Astrocyte (in vitro differentiated cells and primary cell): ENCODE measurements at places on chromosomes 3 and 15. TPM values are rescaled to one million over a fixed set of nuclear protein-coding genes. Genes with fewer than 3 reads are reported as not detected.

DNA sequence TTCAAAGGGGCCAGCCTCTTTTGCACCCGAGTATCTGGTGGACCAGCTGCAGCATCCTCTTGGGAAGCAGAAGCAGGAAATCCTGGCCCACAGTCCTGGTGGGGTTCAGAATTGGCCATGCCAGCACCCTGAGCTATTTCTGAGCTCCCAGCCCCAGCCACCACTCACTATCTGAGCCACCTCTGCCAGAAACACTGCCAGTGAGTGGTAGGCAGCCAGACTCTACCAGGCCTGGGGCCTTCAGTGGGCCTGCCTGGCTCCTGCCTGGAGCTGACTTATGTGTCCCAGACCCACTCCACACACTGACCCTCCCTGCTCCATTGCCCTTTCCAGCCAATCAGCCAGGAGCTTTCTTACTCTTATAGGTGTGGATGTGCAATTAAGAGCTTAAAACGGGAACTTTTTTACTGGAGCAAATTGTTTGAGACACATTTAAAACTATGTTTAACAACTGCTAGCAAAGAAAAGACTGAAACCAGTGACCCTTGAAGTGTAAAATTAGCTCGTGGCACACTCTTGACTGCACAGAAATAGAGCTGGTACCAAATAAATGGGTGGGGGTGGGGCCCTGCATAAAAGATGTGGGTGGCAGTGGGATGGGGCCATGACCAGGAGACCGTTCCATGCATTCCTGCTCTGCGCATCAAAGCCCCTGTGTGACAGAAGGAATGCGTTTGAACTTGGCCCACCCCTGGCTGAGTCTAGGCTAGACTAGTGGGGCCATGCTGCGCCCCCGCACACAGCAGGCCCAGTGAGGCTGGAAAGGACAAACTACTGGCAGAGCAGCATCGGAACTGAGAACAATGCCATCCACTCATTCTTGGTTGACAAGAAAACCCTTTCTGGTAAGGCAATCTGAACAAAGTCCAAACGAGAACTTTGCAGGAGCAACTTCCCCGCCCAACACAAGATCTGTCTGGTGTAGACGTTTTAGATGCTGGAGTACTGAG is 48.0 kb downstream of the CTNNB1 start:
- DNase-seq: peak; percentile 33
- no peak overlapping the region for H3K27ac ChIP-seq
- H3K27me3 ChIP-seq: no peaks in the 10 kb centered on the region
- no peak overlapping the region for H3K4me3 ChIP-seq
- peaks cover 7% of the 10 kb centered on the region for H3K36me3 ChIP-seq

DNA sequence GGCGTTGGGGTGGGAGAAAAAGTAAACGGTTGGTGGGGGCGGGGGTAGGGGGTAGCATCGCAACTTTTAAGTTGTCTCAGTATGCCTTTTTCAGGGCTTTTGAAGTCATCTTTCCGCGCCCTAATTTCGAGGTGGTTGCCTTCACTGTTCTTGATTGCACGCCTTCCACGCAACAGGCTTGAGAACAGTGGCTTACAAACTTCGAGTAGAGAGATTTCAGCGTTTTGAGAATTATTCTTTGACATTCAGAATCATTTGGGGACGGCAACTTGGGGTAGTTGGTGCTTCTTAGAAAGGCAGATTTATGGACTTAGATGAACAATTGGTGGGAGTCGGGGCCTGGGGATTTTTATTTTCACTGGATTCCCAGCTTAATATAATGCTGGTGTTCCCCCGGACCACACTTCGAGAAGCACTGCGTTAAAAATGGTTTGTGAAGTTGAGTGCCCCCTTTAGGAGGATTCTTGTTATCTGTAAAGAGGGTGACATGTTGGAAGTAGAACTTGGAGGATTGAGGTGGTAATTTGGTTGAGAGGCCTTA is 880 bp downstream of the PPP4R2 start:
- peak; percentile 34 for DNase-seq
- peaks cover 6% of the 10 kb centered on the region for H3K36me3 ChIP-seq
- H3K27ac ChIP-seq: peak overlapping the region; percentile 87
- H3K27me3 ChIP-seq: no peaks in the 10 kb centered on the region

- H3K36me3 ChIP-seq: no peaks in the 10 kb centered on the region
- H3K4me3 ChIP-seq: no peak overlapping the region
- H3K27me3 ChIP-seq: no peaks in the 10 kb centered on the region
- no peak for DNase-seq
- H3K4me1 ChIP-seq: no peaks in the 10 kb centered on the region
- H3K27ac ChIP-seq: no peak overlapping the region
Measured at GRCh38 chr3:177491296-177492032, 294.2 kb upstream of the TBL1XR1 start.

GRCh38 chr15:77033729-77034671 is 36.9 kb downstream of the TSPAN3 start:
- no peak overlapping the region for H3K27ac ChIP-seq
- no peaks in the 10 kb centered on the region for H3K36me3 ChIP-seq

GRCh38 chr3:148008591-148008990 is 599.4 kb downstream of the ZIC1 start:
- H3K27me3 ChIP-seq: no peaks in the 10 kb centered on the region
- H3K27ac ChIP-seq: no peak overlapping the region
- no peaks in the 10 kb centered on the region for H3K36me3 ChIP-seq
- H3K4me3 ChIP-seq: no peak overlapping the region

DNA sequence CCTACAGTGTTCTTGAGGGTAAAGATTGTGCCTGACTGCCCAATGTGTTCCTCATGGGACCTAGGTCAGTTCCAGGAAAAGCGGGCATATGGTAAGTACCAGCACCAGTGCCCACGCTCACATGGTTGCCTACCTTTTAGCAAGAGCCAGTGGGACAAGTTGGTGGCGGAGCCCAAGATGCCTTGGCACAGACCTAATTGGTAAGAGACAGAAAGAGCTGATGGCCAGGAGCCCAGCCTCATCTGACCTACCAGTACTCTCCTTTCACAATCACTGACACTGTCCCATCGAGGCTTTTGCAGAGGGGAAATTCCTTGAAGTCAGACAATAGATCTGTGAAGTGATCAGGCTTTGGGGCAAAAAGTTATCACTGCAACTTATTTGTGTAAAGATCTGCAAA is 98.4 kb upstream of the BCL6 start:
- no peak overlapping the region for H3K27ac ChIP-seq
- H3K4me1 ChIP-seq: peaks cover 3% of the 10 kb centered on the region
- no peaks in the 10 kb centered on the region for H3K36me3 ChIP-seq
- no peak for DNase-seq
- H3K4me3 ChIP-seq: no peak overlapping the region
- H3K27me3 ChIP-seq: peaks cover 2% of the 10 kb centered on the region

- no peak overlapping the region for H3K4me3 ChIP-seq
- DNase-seq: no peak
- no peaks in the 10 kb centered on the region for H3K36me3 ChIP-seq
- peaks cover 5% of the 10 kb centered on the region for H3K27me3 ChIP-seq
Measured at GRCh38 chr15:70602834-70603560, 160.4 kb downstream of the UACA start.

DNA sequence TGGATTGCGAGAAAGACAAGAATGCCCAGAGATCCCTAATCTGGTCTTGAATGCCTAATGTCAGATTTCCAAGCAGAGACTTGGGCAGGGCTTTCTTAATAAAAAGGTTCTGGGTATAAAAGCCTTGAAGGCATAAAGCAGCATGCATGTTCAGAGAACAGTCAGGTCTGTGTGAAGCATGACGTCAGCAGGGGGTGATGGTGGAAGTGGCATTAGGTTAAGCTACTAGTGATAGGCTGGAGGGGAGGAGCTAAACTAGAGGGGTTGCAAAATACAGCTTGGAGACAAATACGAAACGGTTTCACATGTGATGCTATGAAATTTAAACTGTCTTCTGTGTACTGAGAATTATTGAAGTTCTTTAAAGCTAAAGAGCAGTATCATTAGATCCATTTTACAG is 125.6 kb downstream of the VPS8 start:
- no peak overlapping the region for H3K27ac ChIP-seq
- no peaks in the 10 kb centered on the region for H3K4me1 ChIP-seq
- H3K27me3 ChIP-seq: no peaks in the 10 kb centered on the region
- no peak for DNase-seq
- no peaks in the 10 kb centered on the region for H3K36me3 ChIP-seq

GRCh38 chr3:15438983-15439382 is 11.6 kb downstream of the EAF1 start:
- H3K4me3 ChIP-seq: no peak overlapping the region
- H3K36me3 ChIP-seq: peaks cover 46% of the 10 kb centered on the region

GRCh38 chr3:129005526-129006303 is 4.6 kb downstream of the EFCC1 start:
- no peak overlapping the region for H3K4me3 ChIP-seq
- no peaks in the 10 kb centered on the region for H3K36me3 ChIP-seq
- DNase-seq: no peak

- no peak for DNase-seq
- no peak overlapping the region for H3K27ac ChIP-seq
- H3K36me3 ChIP-seq: no peaks in the 10 kb centered on the region
- H3K4me3 ChIP-seq: no peak overlapping the region
Measured at GRCh38 chr3:157865352-157866000, 240.7 kb downstream of the SHOX2 start.

GRCh38 chr3:48428572-48429316 is 1.1 kb downstream of the PLXNB1 start:
- peaks cover 7% of the 10 kb centered on the region for H3K36me3 ChIP-seq
- H3K4me1 ChIP-seq: peaks cover 53% of the 10 kb centered on the region
- H3K4me3 ChIP-seq: peak overlapping the region; percentile 68
- peak overlapping the region; percentile 53 for H3K27ac ChIP-seq
- no peaks in the 10 kb centered on the region for H3K27me3 ChIP-seq

DNA sequence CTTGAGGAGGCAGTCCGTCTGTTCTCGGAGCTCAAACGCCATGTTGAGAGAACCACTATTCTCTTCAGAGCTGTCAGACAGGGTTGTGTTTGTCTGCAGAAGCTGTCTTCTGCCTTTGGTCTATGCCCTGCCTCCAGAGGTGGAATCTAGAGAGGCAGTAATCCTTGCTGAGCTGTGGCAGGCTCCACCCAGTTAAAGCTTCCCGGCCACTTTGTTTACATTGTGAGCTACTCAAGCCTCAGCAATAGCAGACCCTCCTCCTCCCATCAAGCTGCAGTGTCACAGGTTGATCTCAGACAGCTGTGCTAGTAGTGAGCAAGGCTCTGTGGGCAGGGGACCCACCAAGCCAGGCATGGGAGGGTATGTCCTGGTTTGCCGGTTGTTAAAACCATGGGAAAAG is 8.9 kb downstream of the OR5AC2 start:
- no peaks in the 10 kb centered on the region for H3K36me3 ChIP-seq
- no peak for DNase-seq
- no peak overlapping the region for H3K4me3 ChIP-seq
- no peaks in the 10 kb centered on the region for H3K27me3 ChIP-seq
- H3K4me1 ChIP-seq: no peaks in the 10 kb centered on the region

GRCh38 chr15:62138124-62138523 is 27.0 kb downstream of the C2CD4B start:
- peak overlapping the region; percentile 54 for H3K27ac ChIP-seq
- H3K4me1 ChIP-seq: peaks cover 14% of the 10 kb centered on the region
- H3K36me3 ChIP-seq: no peaks in the 10 kb centered on the region
- no peaks in the 10 kb centered on the region for H3K27me3 ChIP-seq

- H3K27ac ChIP-seq: no peak overlapping the region
- no peaks in the 10 kb centered on the region for H3K27me3 ChIP-seq
- DNase-seq: no peak
Measured at GRCh38 chr3:14663396-14664135, 11.4 kb upstream of the C3orf20 start.

- no peak overlapping the region for H3K27ac ChIP-seq
- no peak overlapping the region for H3K4me3 ChIP-seq
- no peaks in the 10 kb centered on the region for H3K27me3 ChIP-seq
- H3K4me1 ChIP-seq: no peaks in the 10 kb centered on the region
Measured at GRCh38 chr15:51580385-51580784, 42.2 kb downstream of the DMXL2 start.

GRCh38 chr3:144770281-144770680 is 798.7 kb downstream of the DIPK2A start:
- no peak for DNase-seq
- H3K27ac ChIP-seq: no peak overlapping the region
- no peaks in the 10 kb centered on the region for H3K27me3 ChIP-seq
- H3K36me3 ChIP-seq: no peaks in the 10 kb centered on the region

DNA sequence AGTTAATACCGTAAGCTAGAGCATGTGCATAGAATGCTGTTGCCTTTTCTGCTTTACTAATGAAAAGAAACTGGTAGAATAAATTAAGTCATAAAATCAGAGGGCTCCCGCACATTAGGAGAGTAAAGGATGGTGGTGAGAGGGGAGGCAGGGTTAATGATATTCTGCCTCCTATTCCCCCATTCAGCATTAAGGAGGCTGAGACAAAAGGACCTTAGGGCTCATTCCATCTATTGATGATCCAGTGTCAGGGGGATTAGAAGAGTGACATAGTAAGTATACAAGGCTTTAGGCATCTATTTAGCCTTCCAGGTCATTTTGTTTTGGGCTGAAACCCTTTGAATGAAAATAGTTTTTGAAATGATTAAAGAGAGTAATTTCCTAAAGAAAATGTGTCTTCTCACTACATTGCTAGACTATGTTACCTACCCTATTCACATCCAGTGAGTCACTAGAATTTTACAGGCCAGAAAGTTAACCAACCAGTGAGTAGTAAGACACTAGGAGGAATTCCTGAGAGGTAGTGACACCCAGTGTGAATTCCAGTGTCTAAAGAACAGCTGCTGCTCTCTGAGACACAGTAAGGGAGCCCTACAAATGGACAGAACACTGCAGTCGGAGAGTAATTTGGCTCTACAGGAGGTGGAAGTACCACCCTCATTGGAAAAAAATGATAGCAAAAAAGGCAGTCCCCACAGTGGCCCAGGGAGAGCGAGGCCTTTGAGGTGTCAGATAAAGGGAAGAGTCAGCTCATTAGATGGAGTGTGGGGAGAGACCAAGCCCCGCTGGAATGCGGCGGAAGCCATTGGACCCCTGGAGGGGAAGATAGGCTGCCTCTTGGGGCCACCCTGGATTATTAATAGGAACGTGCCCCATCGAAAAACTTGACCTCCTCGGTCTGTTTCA is 67.6 kb downstream of the TUSC7 start:
- no peak overlapping the region for H3K27ac ChIP-seq
- no peak overlapping the region for H3K4me3 ChIP-seq
- DNase-seq: no peak
- no peaks in the 10 kb centered on the region for H3K27me3 ChIP-seq
- H3K4me1 ChIP-seq: no peaks in the 10 kb centered on the region

- no peak overlapping the region for H3K27ac ChIP-seq
- H3K4me3 ChIP-seq: no peak overlapping the region
- no peaks in the 10 kb centered on the region for H3K36me3 ChIP-seq
- no peak for DNase-seq
- H3K4me1 ChIP-seq: no peaks in the 10 kb centered on the region
- no peaks in the 10 kb centered on the region for H3K27me3 ChIP-seq
Measured at GRCh38 chr15:29252234-29252633, 17.4 kb downstream of the NSMCE3 start.

GRCh38 chr3:128489927-128490649 is 2.9 kb downstream of the GATA2 start:
- peak overlapping the region; percentile 52 for H3K4me3 ChIP-seq
- peak overlapping the region; percentile 12 for H3K27ac ChIP-seq
- peaks cover 15% of the 10 kb centered on the region for H3K4me1 ChIP-seq
- H3K36me3 ChIP-seq: no peaks in the 10 kb centered on the region
- DNase-seq: no peak
- H3K27me3 ChIP-seq: peaks cover 81% of the 10 kb centered on the region

The ITIH1 gene
- not detected in 2 replicates for total RNA-seq

The KBTBD13 gene
- total RNA-seq: not detected in 2 replicates

The SH2D7 gene
- not detected in 2 replicates for total RNA-seq

The SLC24A5 gene
- total RNA-seq: not detected in 2 replicates

The GOLGA6D gene
- not detected in 2 replicates for total RNA-seq

The TOPAZ1 gene
- not detected in 2 replicates for total RNA-seq

The UBA7 gene
- total RNA-seq: 18.9 and 26.2 TPM in 2 replicates

The ZBBX gene
- 0.58 and 1.3 TPM in 2 replicates for total RNA-seq

The CCDC174 gene
- 17.4 and 19.9 TPM in 2 replicates for total RNA-seq

The ZDHHC19 gene
- total RNA-seq: 0.41 TPM in 1 of 2 replicates, not detected in the other
